ENCODE measurements at places on chromosomes 13 and 19. TPM values are rescaled to one million over a fixed set of nuclear protein-coding genes. Genes with fewer than 3 reads are reported as not detected.
A peak's percentile ranks its signal among the peaks of the same experiment; 100 is the strongest.

KIR2DL4 gene
- total RNA-seq = not detected

MAMSTR gene
- 1.8 TPM for total RNA-seq

TPGS1 gene
- 11.2 TPM for total RNA-seq

FAM216B gene
- total RNA-seq = 0.99 TPM

MATK gene
- total RNA-seq = 0.14 TPM

RETN gene
- total RNA-seq = 0.99 TPM

NANOS3 gene
- total RNA-seq = 1.3 TPM

SMAD9 gene
- total RNA-seq = 4.2 TPM

EDNRB gene
- 25.6 TPM for total RNA-seq

TDRD3 gene
- 46.6 TPM for total RNA-seq

PLK5 gene
- total RNA-seq = not detected

MISP gene
- total RNA-seq = not detected

DNA sequence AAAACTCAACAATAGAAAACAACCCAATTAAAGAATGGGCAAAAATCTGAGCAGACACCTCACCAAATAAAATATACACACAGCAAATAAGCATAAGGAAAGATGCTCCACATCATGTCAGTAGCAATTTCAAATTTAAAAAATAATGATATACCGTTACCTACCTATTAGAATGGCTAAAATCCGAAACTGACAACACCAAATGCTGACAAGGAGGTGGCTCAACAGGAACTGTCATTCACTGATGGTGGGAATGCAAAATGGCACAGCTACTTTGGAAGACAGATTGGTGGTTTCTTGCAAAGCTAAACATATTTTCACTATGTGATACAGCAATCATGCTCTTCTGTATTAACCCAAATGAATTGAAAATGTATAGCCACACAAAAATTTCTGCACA lies 9.1 kb downstream of the CYP2A13 start:
- H3K36me3 ChIP-seq = no peaks in the 10 kb centered on the region
- peaks cover 41% of the 10 kb centered on the region for H3K27me3 ChIP-seq
- no peak for DNase-seq
- H3K4me3 ChIP-seq = no peak overlapping the region
- H3K27ac ChIP-seq = no peak overlapping the region

DNA sequence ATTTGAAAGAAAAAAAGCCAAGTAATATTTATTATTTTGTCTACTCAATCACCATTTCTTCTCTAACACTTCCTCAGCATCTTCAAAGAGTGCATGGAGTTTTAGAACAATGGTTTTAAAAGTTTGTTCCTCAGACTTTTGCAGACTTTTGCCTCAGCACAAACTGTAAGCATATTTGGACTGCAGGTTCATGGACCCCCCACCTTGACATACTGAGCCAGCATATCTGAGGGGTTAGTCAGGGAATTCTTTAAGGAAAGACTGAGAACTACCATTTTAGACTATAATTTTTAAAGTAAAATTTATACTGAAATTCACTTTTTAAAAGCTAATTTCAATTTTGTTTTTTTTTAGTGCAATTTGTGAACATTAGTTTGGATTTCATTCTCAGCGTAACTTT lies 1676.8 kb upstream of the PCDH20 start:
- DNase-seq = no peak
- H3K36me3 ChIP-seq = no peaks in the 10 kb centered on the region
- no peak overlapping the region for H3K27ac ChIP-seq
- no peaks in the 10 kb centered on the region for H3K4me1 ChIP-seq
- no peak overlapping the region for H3K4me3 ChIP-seq
- no peaks in the 10 kb centered on the region for H3K27me3 ChIP-seq

- peaks cover 63% of the 10 kb centered on the region for H3K27me3 ChIP-seq
- H3K36me3 ChIP-seq = no peaks in the 10 kb centered on the region
- H3K4me1 ChIP-seq = no peaks in the 10 kb centered on the region
- no peak overlapping the region for H3K27ac ChIP-seq
These were observed 129.1 kb upstream of the SOX1 start for GRCh38 chr13:111937777-111938311.

DNA sequence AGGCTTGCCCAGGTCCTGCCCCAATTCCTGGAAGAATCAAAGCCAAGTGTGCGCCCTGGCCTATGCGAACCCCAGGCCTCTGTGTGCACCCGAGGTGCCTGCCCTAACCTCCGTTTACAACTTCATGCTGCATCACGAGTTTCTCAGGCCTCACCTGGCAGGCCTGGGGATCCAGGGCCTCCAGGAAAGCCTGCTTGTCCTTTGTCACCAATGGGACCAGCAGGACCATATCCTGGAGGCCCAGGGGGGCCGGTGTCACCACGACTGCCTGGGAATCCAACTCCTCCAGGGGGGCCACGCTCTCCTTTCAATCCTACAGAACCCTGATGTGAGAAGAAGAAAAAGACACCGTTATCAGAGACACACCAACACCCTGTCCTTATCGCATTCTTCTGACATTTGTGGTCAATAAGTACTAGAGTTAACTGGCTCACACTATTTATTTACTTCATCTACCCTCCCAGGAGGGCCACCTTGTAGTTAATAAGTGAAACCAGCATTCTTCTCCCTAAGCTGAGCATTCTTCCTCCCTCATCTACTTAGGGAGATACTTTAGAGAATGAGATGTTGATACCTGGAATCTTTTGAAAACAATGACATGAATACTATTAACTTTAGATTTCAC lies 120.6 kb downstream of the COL4A1 start:
- H3K4me3 ChIP-seq = no peak overlapping the region
- H3K27me3 ChIP-seq = no peaks in the 10 kb centered on the region
- no peak overlapping the region for H3K27ac ChIP-seq
- no peak for DNase-seq
- peaks cover 96% of the 10 kb centered on the region for H3K36me3 ChIP-seq

- DNase-seq = no peak
- peaks cover 66% of the 10 kb centered on the region for H3K4me1 ChIP-seq
- no peaks in the 10 kb centered on the region for H3K27me3 ChIP-seq
- H3K36me3 ChIP-seq = peaks cover 7% of the 10 kb centered on the region
- no peak overlapping the region for H3K4me3 ChIP-seq
These were observed 4.0 kb downstream of the ARID3A start for GRCh38 chr19:929891-930258.

DNA sequence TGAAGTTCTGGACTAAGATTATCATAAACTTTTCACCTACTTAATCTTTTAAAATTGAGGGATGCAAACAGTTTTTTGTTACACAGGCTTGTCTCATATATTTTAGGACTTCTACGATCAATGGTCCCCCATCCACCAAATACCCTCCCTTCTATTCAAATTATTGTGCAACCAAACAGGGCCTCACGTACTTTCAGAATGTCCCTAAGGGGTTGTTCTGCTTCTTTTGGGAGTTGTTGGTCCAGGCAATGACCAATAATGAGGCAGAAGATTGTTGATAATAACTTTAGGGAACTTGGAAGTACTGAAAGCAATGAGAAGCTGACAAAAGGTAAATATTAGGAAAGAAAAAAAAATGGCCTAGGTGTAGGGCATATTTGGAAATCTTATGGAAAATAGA lies 2.9 kb downstream of the DNAJC15 start:
- H3K4me1 ChIP-seq = peaks cover 71% of the 10 kb centered on the region
- no peaks in the 10 kb centered on the region for H3K36me3 ChIP-seq
- no peak overlapping the region for H3K4me3 ChIP-seq

DNA sequence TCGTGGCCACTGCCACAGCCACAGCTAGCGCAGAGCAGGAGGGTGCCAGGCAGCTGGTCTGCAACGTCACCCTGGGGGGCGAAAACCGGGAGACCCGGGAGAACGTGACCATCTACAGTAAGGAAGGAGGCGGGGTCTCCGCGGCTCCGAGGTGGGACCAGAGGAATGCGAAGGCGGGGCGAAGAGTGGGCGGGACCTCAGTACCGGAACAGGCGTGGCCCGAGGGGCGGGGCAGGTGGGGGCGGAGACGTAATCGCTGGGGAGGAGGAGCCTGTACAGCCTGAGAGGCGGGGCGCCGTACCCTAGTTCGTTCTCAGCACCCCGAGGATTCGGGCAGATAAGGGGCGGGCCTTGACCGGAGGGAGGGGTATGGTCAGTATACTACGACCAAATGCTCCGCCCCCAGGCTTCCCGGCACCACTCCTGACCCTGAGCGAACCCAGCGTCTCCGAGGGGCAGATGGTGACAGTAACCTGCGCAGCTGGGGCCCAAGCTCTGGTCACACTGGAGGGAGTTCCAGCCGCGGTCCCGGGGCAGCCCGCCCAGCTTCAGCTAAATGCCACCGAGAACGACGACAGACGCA lies 2.5 kb downstream of the ICAM5 start:
- no peak overlapping the region for H3K27ac ChIP-seq
- H3K36me3 ChIP-seq = no peaks in the 10 kb centered on the region
- H3K4me3 ChIP-seq = peak overlapping the region; percentile 67
- H3K27me3 ChIP-seq = peaks cover 99% of the 10 kb centered on the region

GRCh38 chr19:34041925-34042521 lies 130.3 kb upstream of the LSM14A start:
- H3K4me1 ChIP-seq = no peaks in the 10 kb centered on the region
- H3K36me3 ChIP-seq = no peaks in the 10 kb centered on the region
- no peak overlapping the region for H3K27ac ChIP-seq
- peak; percentile 59 for DNase-seq

- H3K4me1 ChIP-seq = peaks cover 7% of the 10 kb centered on the region
- DNase-seq = no peak
- no peaks in the 10 kb centered on the region for H3K36me3 ChIP-seq
- H3K4me3 ChIP-seq = no peak overlapping the region
These were observed 48.9 kb upstream of the URAD start for GRCh38 chr13:28037399-28037798.

GRCh38 chr13:45393941-45394570 lies 24.1 kb downstream of the SLC25A30 start:
- H3K4me3 ChIP-seq = no peak overlapping the region
- peaks cover 60% of the 10 kb centered on the region for H3K4me1 ChIP-seq
- H3K36me3 ChIP-seq = peaks cover 37% of the 10 kb centered on the region
- DNase-seq = no peak

DNA sequence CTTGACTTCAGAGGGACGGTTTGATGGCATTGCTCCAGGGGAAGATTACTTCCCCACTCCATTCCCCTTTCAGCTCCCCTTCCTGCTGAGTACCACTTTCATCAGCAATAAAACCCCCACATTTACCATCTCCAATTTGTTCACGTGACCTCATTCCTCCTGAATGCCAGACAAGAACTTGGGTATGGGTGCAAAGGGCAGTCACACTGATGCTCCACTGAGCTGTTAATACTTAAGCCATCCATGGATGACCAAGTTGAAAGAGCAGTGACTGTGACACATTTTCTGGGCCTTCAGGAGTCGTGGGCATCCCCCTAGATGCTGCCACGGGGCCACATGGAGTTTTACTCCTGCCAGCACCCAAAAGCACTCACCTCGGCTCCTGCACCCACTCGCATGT lies 93.1 kb downstream of the STOML3 start:
- H3K4me3 ChIP-seq = no peak overlapping the region
- no peaks in the 10 kb centered on the region for H3K27me3 ChIP-seq
- H3K4me1 ChIP-seq = no peaks in the 10 kb centered on the region
- no peak for DNase-seq

- H3K4me3 ChIP-seq = peak overlapping the region; percentile 14
- peak; percentile 66 for DNase-seq
- H3K27me3 ChIP-seq = no peaks in the 10 kb centered on the region
- peaks cover 21% of the 10 kb centered on the region for H3K4me1 ChIP-seq
- H3K27ac ChIP-seq = peak overlapping the region; percentile 90
These were observed 12.2 kb upstream of the BCAM start for GRCh38 chr19:44796701-44797115.

DNA sequence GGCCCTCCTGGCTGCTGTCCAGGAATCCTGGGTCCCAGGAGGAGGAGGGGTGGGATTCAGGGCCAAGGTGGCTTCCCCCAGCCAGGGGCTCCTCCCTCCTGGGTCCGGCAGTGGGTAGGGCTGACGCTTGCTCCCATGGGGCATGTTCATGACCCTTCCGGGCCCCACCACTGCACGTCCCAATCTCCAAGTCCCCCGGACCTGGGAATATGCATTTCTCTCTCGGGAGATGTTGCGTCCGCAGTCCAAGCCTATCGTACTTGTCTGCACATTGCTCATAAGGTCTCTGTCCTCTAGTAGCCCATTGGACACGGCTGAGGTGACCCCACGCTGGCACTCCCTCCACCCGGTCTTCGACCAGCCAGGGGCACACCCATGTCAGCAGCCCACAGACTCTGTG lies 192.3 kb downstream of the TEX29 start:
- no peaks in the 10 kb centered on the region for H3K4me1 ChIP-seq
- H3K4me3 ChIP-seq = no peak overlapping the region
- H3K27me3 ChIP-seq = peaks cover 92% of the 10 kb centered on the region
- H3K27ac ChIP-seq = no peak overlapping the region
- no peak for DNase-seq

GRCh38 chr13:65112531-65112941 lies 2117.6 kb downstream of the PCDH9 start:
- no peak overlapping the region for H3K4me3 ChIP-seq
- no peak for DNase-seq
- H3K27ac ChIP-seq = no peak overlapping the region
- no peaks in the 10 kb centered on the region for H3K27me3 ChIP-seq
- H3K36me3 ChIP-seq = no peaks in the 10 kb centered on the region

DNA sequence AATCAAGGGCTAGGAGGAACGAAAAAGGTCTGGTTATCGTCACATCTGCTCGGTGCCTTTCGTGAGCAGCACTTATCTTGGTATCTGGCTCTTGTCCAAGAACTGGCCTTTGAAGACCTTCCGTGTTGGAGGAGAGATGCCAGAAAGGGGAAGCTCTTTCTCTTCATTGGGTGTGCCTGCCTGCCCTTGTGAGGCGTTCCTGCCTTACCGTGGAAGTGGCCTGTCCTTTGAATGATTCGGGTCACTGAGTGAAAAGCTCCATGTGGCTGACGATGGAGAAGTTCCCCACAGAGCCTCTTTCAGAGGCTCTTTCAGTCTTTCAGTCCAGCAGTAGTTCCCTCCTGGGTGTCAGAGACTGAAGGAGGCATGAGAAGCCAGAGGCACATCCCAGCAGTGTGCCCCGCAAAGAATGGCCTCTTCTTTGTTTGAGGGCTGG lies 121.5 kb upstream of the SLC10A2 start:
- H3K27ac ChIP-seq = no peak overlapping the region
- no peaks in the 10 kb centered on the region for H3K4me1 ChIP-seq
- no peaks in the 10 kb centered on the region for H3K27me3 ChIP-seq
- DNase-seq = no peak
- no peak overlapping the region for H3K4me3 ChIP-seq

DNA sequence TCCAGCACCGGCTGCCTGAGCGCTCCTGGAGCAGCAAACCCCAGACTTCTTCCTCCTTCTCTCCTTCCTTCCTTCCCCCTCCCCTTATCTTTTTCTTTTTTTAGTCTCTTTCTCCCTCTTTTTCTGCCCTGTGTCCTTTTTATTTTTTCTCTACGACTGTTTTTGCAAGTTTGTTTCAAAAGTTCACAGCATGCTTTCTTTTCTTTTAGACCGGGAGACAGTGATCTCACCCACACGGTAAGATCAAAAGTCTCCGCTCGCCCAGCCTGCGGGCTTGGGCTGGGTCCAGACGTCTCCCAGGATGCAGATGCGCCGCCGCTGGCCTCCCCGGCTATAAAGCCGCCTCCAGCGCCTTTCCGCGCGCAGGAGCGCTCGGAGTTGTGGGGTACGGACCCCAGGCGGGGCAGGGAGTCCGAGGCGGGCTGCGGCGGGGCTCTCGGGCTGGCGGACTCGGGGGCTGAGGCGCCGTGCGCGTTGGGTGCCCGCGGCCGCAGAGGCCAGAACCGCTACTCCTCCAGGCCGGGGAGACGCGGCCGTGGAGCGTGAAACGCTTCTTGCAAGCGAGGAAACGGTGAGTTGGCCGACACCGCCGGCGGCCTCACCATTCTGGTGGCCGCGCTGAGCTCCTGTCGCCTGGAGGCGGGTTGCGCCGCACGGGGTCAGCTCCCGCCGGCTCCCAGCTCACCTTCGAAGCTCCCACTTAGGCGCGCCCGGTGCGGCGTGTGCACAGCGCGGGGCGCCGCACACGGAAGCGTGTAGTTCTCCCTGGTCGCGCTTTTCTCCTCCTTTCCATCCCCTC lies 2.0 kb upstream of the TSHZ3 start:
- peak overlapping the region; percentile 96 for H3K27ac ChIP-seq
- DNase-seq = peak; percentile 44
- peak overlapping the region; percentile 96 for H3K4me3 ChIP-seq
- H3K27me3 ChIP-seq = peaks cover 65% of the 10 kb centered on the region
